ENCODE measurements at places on chromosomes 3 and 15.

DNA sequence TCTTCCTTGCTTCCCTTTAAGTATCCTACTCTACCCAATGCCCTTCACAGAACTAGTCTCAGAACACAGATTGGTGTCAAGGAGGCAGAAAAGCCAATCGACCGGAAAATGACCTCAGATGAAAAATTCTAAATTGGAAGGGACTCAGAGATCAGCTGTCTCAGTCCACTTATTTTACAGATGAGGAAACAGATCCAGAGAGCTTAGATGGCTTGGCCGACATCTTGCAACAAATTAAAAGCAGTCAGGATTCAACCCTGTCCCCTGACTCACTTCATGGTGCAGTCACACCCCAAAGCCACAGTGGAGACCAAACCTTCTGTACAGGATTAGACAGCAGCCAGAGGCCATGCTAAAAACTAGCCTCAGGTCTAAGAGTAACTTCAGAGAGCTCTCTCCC, 169.3 kb upstream of the BHLHE40 start:
- no peak for DNase-seq

GRCh38 chr3:188043891-188044290, 110.1 kb upstream of the LPP start:
- DNase-seq = no peak

GRCh38 chr3:187533797-187534196, 136.4 kb downstream of the SST start:
- no peak for DNase-seq

- no peak for DNase-seq
These were observed 48.5 kb downstream of the PIK3CA start for GRCh38 chr3:179196700-179197099.

- DNase-seq = no peak
These were observed 70.4 kb downstream of the ST6GAL1 start for GRCh38 chr3:187000711-187001151.

DNA sequence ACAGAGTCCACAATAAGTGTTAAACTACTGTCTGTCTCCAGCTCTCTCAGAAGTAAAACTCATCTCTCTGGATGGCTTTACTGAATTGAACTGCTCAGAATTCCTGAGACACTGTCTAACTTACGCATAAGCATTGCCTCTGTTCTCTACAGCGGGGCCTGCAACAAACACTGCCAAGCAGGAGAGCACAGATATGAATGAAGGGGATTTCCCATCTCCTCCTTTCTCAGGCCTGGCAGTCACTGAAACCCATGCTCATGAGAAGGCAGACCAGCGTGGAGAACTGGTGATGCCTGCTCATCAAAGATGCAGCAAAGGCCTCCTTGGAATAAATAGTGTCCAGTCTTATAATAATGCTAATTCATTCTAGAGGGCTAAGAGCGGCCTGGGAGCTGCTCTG, 10.3 kb downstream of the RASGRP1 start:
- no peak for DNase-seq

- DNase-seq = no peak
These were observed 175.6 kb upstream of the BCL6 start for GRCh38 chr3:187920913-187921312.

- DNase-seq = no peak
These were observed 303.4 kb downstream of the ZNF621 start for GRCh38 chr3:40827942-40828688.

DNA sequence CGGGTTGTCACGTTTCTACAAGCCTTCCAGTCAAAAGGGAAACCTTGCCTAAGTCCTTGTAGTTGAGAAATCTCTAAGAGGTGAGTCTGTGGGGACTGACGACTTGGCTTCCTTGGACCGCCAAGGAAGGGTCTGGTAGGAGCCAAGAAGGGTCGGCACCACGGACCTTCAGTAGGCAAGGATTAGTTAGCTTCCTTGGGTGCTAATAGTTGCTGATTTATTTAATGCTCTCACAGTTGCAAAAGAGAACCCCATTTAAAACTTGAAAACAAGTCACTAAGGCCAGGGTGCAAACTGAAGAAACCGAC, 361 bp upstream of the LCMT2 start:
- no peak for DNase-seq

DNA sequence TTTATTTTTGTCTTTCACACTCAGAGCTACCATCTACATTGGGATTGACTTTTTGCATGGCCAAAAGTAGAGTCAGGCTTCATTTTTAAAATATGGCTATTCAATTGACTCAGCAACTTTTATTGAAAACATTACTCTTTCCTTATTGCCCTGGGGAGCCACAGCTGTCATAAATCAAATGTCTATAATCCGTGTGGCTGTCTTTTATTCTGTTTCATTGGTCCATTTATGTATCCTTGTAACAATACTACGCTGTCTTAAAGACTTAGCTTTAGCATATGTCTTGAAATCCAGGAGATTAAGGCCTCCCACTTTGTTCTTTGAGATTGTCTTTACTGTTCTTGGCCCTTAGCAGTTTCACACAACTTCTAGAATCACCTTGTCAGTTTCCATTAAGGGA, 55.2 kb downstream of the CEMIP start:
- DNase-seq = no peak

- no peak for DNase-seq
These were observed 12.4 kb upstream of the SYN2 start for GRCh38 chr3:11991751-11992150.

- DNase-seq = no peak
These were observed 149.6 kb downstream of the MAGI1 start for GRCh38 chr3:65888980-65889706.

GRCh38 chr3:62919784-62920465, 44.7 kb upstream of the CADPS start:
- DNase-seq = no peak

DNA sequence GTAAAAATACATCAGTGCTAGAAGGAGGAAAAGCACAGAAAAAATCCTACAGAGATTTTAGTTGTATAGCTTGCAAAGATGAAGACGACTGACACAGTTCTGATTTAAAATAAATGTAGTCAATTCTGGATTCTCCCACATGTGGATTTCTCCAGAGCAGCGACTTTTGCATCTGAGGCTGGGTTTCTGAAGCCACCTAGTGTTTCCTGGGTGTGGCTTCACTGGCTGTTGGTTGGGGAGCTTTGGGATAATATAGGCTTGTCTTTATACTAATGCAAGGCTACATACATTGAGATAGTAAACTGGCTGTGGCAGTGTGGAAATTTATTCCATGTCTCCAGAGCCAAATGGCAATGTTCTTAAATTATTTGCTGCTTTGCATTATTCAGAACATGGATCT, 158.1 kb upstream of the FEZF2 start:
- DNase-seq = no peak

DNA sequence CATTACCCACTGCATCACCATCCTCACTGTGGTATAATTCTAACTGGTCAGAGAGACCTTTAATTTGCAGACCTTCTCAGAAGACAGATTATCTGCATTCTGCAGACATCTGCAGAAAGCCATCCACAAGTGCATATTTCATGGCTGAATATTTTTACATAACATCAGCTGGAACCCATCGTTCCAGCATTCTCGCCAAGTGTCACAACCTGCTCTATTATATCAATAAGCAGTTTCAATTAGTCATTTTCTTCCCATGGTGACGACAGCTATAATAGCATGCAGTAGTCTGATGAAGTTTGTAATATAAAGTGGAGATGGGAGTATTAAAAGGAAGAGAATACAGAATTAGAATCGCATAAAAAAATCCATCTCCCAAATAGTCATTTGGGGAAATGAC, 334.7 kb downstream of the FHIT start:
- no peak for DNase-seq

DNA sequence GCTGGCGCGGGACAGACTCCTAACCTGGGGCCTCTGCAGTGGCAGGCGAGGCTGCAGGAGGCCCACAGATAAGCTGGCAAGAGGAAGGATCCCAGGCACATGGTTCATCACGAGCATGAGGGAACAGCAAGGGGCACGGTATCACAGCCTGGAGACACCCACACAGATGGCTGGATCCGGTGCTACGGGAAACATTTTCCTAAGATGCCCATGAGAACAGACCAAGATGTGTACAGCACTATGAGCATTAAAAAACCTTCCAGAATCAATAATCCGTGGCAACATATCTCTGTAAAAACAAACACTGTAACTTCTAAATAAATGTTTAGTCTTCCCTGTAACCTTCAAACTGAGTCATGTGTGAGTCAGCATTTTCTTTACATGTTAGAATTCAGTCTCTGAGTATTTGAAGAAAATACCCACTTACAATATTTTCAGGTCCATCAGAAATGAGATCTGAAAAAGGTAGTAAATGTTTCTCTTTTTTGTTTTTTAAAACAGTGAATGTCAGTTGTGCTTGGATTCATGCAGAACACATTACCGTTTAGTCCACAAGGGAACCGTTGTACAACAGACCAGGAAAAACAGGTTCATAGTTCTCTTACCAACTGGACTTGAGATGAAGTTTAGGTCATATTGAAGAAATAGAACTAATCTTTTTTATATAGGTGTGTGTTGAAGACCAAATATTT, 75.9 kb downstream of the BOC start:
- DNase-seq = no peak

DNA sequence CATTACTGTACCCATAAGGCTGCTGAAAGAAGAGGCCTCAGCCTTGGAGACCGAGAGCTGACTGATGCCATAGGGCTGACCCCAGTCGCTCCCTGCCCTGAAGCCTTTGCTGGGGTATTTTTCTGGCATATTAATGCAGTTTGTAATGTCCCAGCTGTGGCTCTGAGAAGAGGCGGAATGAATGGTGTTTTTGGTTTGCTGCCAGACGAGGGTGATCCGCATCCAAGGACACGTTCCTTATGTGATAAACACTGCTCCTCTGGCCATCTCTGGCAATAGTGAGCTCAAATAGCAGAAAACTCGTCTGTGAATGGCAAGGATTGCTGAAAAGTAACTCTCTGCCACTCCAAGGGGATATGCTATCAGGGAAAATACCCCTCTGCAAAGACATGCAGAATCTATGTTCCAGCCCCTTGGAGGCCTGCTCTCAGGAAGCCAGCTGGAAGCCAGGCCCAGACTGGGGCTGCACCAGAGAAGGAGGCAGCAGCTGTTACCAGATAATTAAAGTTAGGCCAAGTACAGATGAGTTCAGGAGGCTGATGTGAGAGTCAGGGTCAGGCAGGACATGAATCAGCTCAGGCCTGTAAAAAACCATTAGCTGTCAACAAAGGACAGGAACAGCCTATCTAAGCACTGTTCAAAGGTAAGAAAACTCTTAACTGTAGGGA, 28.9 kb upstream of the KLHL6 start:
- DNase-seq = no peak

GRCh38 chr3:42515391-42515916, 13.0 kb downstream of the VIPR1 start:
- DNase-seq = no peak

- no peak for DNase-seq
These were observed 63.7 kb downstream of the ATP8B4 start for GRCh38 chr15:50055332-50055731.

- no peak for DNase-seq
These were observed 156.6 kb downstream of the NR1D2 start for GRCh38 chr3:24101676-24102168.

- no peak for DNase-seq
These were observed 28.5 kb downstream of the MGA start for GRCh38 chr15:41688671-41689070.

GRCh38 chr3:126121074-126121473, 37.1 kb upstream of the SLC41A3 start:
- no peak for DNase-seq

DNA sequence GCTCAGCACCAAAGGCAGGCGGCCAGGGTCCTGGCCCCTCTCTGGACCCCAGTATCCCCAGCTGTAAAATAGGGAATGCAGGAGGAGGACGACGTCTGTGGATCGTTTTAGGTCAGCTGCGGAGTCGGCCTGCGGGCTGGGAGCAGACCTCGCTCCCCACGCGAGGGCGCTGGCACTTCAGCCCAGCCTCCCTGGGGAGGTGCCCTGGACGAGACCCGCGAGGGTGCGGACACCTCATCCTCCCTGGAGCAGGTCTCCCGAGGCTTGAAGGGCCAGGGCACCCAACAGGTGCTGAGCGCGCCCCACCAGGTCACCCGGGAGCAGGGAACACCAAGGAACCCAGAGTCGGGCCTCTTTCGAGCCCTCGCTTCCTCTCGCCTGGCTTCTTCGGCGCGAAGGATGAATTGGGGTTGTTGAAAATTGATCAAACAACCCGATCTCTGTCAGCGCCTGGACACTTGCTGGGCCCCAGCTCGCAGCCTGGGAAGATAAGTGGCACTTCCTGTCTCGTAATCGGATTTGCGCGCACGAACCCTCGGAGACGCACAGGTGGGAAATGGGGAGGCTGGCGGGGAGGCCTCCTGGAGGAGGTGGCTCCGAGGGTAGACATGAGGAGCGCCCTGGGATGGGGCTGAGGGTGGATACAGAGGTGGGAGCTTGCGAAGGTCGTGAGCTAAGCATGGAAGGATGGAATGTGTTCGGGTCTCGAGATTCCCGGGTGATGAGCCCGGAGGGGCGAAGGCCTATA, 588 bp upstream of the VIPR1 start:
- peak; percentile 21 for DNase-seq

- DNase-seq = no peak
These were observed 60.2 kb downstream of the TLNRD1 start for GRCh38 chr15:81060907-81061306.

DNA sequence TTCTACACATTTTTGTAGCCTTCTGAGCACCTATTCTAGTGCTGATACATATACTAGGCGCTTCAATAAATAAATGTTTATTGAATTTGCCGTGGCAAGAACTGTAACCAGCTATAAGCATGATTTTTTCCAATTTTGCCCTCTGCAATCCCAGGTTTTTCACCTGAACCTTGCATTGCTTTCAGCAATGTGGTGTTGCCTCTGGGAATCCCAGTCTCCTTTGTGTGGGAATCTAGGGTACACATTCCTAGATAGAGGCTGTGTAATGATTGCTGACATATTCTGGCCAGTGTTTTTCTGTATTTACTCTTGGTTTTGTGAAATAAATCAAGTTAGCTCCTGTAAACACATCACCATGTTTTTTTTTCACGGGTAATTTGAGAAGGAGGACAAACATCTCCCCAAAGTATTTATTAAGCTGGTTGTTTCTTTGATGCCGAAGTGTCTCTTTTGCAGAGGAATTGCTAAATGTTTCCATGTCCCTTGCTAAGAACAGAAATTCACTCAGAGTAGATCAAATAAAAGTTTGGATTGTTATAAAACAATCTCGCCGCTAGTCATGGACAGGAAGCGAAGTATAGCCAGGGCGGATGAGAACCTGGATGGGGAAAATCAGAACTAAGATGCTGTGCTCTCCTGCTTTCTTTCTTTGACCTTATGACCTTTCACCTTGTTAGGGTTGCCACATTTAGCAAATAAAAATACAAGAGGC, 1.2 kb downstream of the CFAP91 start:
- DNase-seq = no peak
